ENCODE measurements at places on chromosomes 7 and 10. TPM values are rescaled to one million over a fixed set of nuclear protein-coding genes. Genes with fewer than 3 reads are reported as not detected.

DNA sequence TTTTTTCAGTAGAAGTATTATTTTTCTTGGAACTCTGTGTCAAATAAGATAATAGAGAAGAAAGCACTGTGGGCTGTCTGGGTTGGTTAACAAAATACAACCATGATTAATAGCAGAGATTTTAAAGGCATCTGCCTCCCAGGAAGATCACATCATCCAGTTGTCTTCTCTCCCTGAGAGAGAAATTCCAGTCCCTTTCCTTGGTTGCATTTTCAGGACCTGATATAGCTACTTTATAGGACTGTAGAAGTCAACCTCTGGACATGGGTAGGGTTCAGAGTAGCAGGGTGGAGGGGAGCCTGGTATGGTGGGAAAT, 309.9 kb upstream of the IGFBP3 start:
- no peak for DNase-seq

Gene C10orf71
- not detected for polyA plus RNA-seq

- DNase-seq: no peak
Measured at GRCh38 chr7:13077466-13077865, 390.0 kb downstream of the ARL4A start.

DNA sequence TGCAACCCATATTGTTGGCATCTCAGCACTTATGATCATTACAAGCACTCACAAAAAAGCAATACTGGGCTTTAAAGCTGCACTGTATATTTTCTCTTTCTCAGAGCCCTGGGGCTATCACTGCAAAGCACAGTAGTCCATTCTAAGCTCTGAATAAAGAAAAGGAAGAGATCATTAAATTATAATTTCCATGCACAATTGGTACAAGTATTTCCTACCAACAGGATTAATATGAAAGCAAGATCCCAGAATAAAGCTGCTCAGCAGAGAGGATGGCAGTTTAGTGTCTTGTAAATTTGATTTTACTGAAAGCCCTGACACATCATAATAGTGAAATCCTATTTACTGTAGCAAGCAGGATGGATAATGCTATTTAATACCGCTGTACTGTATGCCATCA, 205.3 kb downstream of the CHCHD3 start:
- no peak for DNase-seq

DNA sequence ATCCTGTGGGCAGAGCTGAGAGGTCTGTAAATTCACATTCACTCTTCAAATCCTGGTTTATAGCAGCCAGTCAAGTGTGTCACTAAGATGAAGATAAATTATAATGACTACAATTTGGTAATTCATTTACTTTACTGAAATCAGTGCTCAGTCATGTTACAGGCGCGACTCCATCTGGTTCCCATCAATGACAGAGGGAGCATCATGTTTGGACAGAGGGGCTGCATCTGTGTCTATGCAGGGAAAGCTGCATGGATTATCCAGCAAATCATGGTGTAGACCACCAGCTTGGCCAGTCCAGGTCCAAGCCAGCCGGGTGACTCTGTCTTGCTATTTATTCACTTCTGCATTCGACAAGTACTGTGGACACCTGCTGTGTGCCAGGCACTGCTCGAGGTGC, 214.1 kb upstream of the ZNF32 start:
- DNase-seq: no peak
